ENCODE measurements at places on chromosomes 16 and 17. TPM values are rescaled to one million over a fixed set of nuclear protein-coding genes. Genes with fewer than 3 reads are reported as not detected.

IRX3 gene
- 2.7 TPM for polyA plus RNA-seq

GRCh38 chr17:32486701-32487472 is at the start of gene CDK5R1:
Gene CDK5R1 (plus strand): TSS chr17:32486993. CDS start chr17:32487621, 628 bp downstream.
- H3K4me3 ChIP-seq, result peak within 1 kb of the TSS; percentile 56
- H3K4me1 ChIP-seq, result peaks cover 42% of the 10 kb centered on the region
- no peak for DNase-seq

DNA sequence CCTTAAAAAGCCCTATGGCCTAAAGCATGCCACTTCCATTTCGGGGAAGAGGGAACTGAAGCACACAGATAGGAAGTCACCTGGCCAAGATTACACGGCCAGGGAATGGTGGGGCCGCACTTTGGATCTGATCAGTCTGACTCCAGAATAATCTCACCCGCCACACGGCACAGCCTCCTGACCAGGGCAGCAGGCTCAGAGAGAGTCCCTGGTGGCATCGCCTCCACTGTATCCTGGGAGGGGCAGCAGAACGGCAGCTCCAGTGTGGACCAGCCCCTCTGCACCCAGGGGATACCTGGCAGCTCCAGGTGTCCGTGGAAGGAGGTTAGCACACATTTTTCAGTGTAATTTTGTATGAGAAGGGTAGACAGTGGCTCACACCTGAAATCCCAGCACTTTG is 35.5 kb downstream of the VAC14 start:
- H3K4me1 ChIP-seq, result peaks cover 34% of the 10 kb centered on the region
- H3K27ac ChIP-seq, result no peak overlapping the region
- no peak overlapping the region for H3K4me3 ChIP-seq
- peaks cover 13% of the 10 kb centered on the region for H3K36me3 ChIP-seq
- no peaks in the 10 kb centered on the region for H3K27me3 ChIP-seq

ABHD15 gene
- 6.8 TPM for polyA plus RNA-seq

- DNase-seq, result no peak
- H3K27me3 ChIP-seq, result no peaks in the 10 kb centered on the region
- H3K4me1 ChIP-seq, result no peaks in the 10 kb centered on the region
Observed at GRCh38 chr16:57774705-57775285, 27.5 kb downstream of the KIFC3 start.

DNA sequence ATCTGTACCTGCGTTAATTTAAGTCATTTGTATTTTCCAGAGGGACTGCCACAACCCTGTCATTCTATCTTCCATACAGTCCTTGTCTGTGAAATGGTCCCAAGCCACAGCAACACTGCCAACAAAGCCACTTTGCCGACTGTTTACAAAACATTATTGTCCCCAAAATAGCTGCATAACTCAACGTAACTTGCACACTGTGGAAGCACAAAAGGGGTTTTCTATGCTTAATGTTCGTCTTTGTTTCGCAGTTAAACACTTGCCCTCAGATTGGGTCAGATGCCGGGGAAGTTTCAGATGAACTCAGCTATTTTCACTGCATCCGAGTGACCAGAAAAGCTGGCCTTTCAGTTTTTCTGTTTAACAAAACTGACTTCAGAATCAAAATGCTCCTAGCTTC is 4.6 kb downstream of the SEC14L5 start:
- no peak overlapping the region for H3K27ac ChIP-seq
- H3K4me3 ChIP-seq, result no peak overlapping the region
- no peaks in the 10 kb centered on the region for H3K36me3 ChIP-seq
- H3K4me1 ChIP-seq, result peaks cover 5% of the 10 kb centered on the region
- H3K27me3 ChIP-seq, result peaks cover 8% of the 10 kb centered on the region
- DNase-seq, result no peak

GRCh38 chr17:2259769-2260536 is 43.6 kb downstream of the SMG6 start:
- no peak for DNase-seq
- H3K27ac ChIP-seq, result no peak overlapping the region
- peaks cover 2% of the 10 kb centered on the region for H3K36me3 ChIP-seq

DNA sequence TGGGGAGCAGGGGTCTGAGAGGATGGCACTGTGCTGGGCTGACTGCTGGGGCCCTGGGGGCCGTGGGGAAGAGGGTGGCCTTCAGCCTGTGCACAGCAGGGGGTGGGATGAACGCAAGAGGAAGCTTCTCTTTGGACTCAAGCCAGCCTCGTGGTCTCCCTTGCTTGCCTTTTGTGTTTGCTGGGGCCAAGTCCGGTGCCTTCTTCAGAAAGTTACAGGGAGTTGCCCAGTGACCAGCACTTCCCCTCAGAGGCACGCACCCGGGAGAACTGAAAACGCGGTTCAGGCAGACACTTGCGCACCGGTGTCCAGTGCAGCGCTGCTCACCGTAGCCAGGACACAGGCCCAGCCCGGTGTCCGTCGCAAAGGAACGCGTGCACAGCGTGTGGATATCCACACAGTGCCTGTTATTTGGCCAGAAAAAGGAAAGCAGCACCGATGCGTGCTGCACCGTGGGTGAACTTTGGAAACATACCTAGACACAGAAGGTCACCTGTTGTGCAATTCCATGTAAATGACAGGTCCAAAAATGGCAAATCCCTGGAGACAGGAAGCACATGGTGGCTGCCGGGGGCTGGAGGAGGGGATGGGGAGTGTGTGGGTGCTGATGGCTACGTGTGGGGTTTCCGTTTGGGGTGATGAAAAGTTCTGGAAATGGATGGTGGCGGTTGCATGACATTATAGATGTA is 29.4 kb upstream of the NUDT16L1 start:
- H3K27ac ChIP-seq, result no peak overlapping the region
- DNase-seq, result no peak

DNA sequence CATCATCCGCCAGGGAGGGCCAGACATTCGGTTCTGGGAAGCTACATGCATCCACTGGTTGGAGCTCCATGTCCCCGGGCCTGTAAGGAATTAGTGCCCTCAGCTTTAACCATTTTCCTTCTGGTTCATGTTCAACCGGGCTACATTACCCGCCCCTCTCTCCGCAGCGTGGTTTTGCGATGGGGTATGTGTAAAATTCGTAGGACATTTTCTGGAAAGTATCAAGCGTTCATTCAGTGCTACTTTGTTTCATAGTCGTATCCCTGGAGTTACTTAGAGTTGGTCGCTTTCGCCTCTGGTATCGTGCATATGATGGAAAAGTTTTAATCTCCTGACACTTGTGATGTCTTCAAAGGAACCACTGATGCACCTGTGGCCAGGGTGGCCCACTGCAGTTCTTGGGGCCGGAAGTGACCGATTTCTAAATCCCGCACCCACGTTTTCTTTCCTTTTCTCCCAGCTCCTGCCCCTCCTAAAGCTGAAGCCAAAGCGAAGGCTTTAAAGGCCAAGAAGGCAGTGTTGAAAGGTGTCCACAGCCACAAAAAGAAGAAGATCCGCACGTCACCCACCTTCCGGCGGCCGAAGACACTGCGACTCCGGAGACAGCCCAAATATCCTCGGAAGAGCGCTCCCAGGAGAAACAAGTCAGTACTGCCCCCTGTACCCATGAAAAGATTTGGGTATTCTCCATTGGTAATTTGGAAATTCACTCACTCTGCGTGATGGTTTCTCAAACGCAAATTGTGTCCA is 637 bp downstream of the RPL23A start:
- no peak for DNase-seq
- peak overlapping the region; percentile 89 for H3K27ac ChIP-seq
- H3K4me3 ChIP-seq, result peak overlapping the region; percentile 87
- H3K27me3 ChIP-seq, result no peaks in the 10 kb centered on the region

DNA sequence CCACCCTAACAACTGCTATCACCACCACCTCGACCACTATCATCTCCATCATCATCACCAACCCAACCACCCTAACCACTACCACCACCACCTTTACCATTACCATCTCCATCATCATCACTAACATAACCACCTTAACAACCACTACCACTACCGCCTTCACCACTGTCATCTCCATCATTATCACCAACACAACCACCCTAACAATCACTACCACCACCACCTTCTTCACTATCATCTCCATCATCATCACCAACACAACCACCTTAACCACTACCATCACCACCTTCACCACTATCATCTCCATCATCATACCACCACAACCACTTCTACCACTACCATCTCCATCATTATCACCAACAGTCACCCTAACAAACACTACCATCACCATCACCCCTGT is 101.4 kb downstream of the BANP start:
- DNase-seq, result no peak
- no peaks in the 10 kb centered on the region for H3K27me3 ChIP-seq
- no peak overlapping the region for H3K27ac ChIP-seq
- peaks cover 4% of the 10 kb centered on the region for H3K36me3 ChIP-seq
- no peaks in the 10 kb centered on the region for H3K4me1 ChIP-seq

- DNase-seq, result no peak
- no peak overlapping the region for H3K4me3 ChIP-seq
- no peaks in the 10 kb centered on the region for H3K27me3 ChIP-seq
- H3K4me1 ChIP-seq, result no peaks in the 10 kb centered on the region
Observed at GRCh38 chr16:85184404-85184803, 72.1 kb upstream of the CIBAR2 start.

DNA sequence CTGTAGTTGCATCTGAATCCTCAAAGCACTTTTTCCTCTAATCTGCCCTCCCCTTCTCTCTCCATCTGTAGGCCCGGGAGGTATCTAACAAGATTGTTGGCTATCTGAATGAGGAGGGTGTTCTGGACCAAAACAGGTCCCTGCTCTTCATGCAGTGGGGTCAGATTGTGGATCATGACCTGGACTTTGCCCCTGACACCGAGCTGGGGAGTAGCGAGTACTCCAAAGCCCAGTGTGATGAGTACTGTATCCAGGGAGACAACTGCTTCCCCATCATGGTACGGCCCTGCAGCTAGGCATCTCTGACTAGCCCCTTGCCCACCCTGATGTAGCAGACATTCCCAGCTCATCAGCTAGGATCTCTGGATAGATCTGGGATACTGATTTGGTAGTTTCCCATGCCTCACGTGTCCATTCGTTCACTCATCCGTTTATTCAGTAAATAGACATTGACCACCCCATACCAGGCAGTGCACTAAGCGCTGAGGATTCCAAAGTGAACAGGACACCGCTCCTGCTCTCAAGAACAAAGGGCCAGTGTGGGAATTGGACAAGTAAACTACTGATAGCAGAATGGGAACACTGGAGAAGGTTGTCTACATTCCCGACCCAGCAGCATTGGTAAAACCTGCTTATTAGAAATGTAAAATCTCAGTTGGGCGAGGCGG is 12.1 kb downstream of the LPO start:
- no peak overlapping the region for H3K27ac ChIP-seq
- no peak overlapping the region for H3K4me3 ChIP-seq
- no peak for DNase-seq
- peaks cover 5% of the 10 kb centered on the region for H3K4me1 ChIP-seq
- H3K36me3 ChIP-seq, result no peaks in the 10 kb centered on the region

ZNF287 gene
- 6.0 TPM for polyA plus RNA-seq

SOX9 gene
- 47.3 TPM for polyA plus RNA-seq

- no peak overlapping the region for H3K4me3 ChIP-seq
- peaks cover 21% of the 10 kb centered on the region for H3K4me1 ChIP-seq
- H3K27me3 ChIP-seq, result no peaks in the 10 kb centered on the region
- peaks cover 10% of the 10 kb centered on the region for H3K36me3 ChIP-seq
- H3K27ac ChIP-seq, result no peak overlapping the region
Observed at GRCh38 chr16:71631776-71632175, 5.8 kb downstream of the MARVELD3 start.

TMEM92 gene
- 2.7 TPM for polyA plus RNA-seq

GRCh38 chr17:49509588-49509917 is 14.5 kb downstream of the NGFR start:
- H3K4me1 ChIP-seq, result peaks cover 35% of the 10 kb centered on the region
- no peaks in the 10 kb centered on the region for H3K36me3 ChIP-seq
- H3K27me3 ChIP-seq, result no peaks in the 10 kb centered on the region
- H3K4me3 ChIP-seq, result no peak overlapping the region

GRCh38 chr17:14361945-14362508 is 61.1 kb downstream of the HS3ST3B1 start:
- no peak overlapping the region for H3K27ac ChIP-seq
- no peaks in the 10 kb centered on the region for H3K27me3 ChIP-seq
- no peaks in the 10 kb centered on the region for H3K36me3 ChIP-seq

- DNase-seq, result no peak
- peaks cover 22% of the 10 kb centered on the region for H3K4me1 ChIP-seq
- H3K27ac ChIP-seq, result no peak overlapping the region
- H3K27me3 ChIP-seq, result no peaks in the 10 kb centered on the region
- peaks cover 21% of the 10 kb centered on the region for H3K36me3 ChIP-seq
- no peak overlapping the region for H3K4me3 ChIP-seq
Observed at GRCh38 chr17:40035162-40035559, 19.0 kb downstream of the MED24 start.

DNA sequence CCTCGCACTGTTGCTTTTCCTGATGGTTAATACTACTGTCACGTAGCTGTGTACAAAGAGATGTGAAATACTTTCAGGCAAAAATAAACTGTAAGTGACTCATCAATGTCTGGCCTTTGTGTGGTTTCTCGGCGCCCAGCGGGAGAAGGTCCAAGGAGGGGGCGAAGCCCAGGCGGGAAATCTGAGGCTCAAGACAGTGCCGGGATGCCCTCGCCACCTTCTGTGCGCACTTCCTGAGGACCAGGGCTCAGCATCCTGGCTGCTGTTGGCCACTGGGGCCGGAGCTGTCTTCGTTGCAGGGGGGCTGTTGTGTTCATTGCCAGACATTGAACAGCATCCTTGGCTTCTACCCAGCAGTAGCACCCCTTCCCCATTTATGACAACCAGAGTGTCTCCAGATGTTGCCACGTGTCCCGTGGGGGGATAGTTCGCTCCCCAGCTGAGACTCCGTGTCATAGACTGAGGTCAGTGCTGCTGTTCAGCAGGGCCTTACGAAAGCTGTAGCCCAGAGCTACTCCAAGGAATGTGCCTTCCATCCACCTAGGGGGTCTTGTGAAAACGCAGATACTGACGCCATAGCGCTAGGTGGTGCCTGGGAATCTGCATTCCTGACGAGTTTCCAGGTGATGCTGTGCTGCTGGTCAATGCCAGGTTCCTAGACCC is 67.3 kb upstream of the PLCG2 start:
- no peak overlapping the region for H3K4me3 ChIP-seq
- H3K4me1 ChIP-seq, result peaks cover 22% of the 10 kb centered on the region
- no peak for DNase-seq
- no peak overlapping the region for H3K27ac ChIP-seq
- H3K36me3 ChIP-seq, result peaks cover 10% of the 10 kb centered on the region

GID4 gene
- polyA plus RNA-seq, result 16.8 TPM

DNA sequence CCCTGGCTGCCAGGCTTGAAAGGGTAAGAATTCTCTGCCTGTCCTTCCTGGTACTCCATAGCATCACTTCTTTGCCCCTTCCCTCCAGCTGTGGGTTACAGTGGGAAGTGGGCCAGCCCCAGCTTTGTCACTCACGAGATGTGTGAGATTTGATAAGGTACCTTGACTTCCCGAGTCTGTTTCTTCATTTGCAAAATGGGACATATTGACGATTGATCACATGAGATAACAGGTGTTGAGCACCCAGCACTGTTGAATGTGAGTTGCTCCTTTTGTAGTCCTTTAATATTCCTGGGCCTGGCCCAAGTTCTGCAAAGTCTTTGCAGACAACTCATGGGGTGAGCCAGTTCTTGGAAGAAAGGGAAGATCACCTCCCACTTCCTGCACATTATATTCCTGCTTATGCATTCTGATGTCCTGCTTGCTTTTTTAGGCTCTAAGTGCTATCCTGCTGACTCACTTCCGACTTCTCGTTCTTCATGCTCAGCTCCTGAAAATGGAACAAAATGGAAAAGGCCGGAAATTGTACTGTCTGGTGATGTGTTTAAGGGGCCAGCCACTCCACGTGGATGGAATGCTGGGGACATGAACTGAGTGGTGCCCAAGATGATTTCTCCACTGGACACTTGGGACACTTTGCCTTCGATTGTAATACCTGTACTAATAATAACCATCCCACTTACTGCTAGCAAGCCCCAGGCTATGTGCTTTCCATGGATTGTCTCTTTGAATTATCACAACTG is 8.3 kb upstream of the NLK start:
- no peaks in the 10 kb centered on the region for H3K27me3 ChIP-seq
- peak; percentile 70 for DNase-seq
- no peaks in the 10 kb centered on the region for H3K36me3 ChIP-seq
- peaks cover 28% of the 10 kb centered on the region for H3K4me1 ChIP-seq

SLC35G6 gene
- polyA plus RNA-seq, result not detected

MYH13 gene
- polyA plus RNA-seq, result not detected

PTX4 gene
- not detected for polyA plus RNA-seq
